ENCODE measurements at places on chromosomes 13 and 19.

DNA sequence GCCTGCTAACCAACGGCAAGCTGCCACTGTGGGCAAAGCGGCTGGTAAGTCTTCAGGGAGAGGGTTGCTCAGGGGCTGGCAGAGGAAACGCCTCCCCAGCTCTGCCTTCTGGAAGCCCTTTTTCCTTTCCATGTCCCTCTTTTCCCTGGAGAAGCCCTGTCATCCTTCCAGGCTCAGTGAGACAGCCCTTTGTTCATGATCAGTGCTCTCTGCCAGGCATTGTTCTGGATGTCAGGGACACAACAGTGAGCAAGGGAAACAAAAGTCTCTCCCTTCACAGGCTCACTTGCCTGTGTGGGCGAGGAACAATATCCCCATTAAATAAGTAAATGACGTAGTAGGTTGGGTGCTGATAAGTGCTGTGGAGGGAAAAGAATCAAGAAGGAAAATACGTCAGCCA lies 13.9 kb upstream of the OVOL3 start:
- DNase-seq = peak; percentile 55

DNA sequence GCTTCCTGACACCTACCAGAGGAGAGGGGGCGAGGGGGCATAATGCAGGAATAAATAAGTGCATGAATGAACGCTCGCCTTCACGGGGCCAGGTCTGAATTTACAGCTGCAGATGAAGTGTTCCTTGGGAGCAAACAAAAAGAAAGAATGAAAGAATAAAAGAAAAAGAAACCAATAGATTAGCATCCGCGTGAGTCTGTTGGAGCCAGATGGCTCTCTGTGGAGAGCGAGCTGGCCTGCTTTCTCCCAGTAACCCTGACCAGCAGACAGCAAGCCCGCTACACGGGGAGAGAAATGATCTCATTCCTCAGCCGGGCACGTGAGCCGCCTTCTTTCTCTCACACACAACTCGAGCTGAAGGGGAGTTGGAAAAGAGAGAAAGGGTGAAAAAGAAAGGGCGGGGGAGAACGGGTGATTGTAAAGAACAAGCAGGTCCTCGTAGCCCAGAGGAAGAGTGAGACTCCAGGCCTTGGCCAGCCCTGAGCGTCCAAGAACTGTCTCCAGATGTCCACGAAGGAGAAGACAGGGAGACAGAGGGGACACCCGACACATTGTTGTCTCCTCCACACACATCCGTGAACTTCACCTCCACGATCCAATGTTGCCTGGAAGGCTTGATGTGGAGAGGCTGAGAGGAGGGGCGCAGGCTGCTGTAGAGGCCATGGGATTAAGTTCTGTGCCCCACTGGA lies 81.4 kb downstream of the RNASEH2B start:
- DNase-seq = peak; percentile 49

- DNase-seq = peak; percentile 88
These were observed 20.4 kb downstream of the LMTK3 start for GRCh38 chr19:48490981-48491792.

DNA sequence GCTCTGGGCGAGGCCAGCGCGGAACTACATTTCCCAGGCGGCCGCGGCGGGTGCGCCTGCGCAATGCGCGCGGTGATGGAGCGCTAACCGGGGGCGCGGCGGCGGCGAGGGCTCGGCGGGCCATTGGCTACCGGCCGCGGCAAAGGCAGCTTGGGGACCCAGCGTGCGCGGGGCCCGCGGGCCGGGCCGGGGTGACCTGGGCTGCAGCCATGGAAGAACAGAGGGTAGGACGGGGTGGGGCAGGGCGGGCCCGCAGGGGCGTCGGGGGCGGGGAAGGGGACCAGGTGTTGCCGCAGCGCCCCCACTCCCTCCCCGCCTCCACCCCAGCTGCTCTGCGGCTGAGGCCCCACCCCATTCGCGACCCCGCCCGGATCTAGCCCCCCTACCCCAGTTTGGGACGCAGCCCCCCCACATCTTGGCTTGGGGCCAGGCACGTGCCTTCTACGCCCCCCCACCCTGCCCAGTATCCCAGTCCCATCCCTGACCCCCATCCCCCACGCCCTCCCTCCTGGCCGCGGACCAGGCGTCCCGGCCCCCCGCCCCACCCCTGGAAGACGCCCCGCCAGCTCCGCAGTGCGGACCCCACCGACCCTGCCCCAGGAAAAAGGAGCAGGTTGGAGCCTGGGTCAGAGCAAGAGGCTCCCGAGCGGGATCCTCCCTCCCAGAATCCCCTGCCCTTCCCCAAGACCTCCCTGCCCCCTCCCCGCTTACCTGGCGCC lies at the start of gene FSD1:
Gene FSD1, plus strand, starts transcription at position 61 of the 719 bp plus-strand sequence. Its CDS starts 149 bp downstream, at position 210.
- peak; percentile 92 for DNase-seq

DNA sequence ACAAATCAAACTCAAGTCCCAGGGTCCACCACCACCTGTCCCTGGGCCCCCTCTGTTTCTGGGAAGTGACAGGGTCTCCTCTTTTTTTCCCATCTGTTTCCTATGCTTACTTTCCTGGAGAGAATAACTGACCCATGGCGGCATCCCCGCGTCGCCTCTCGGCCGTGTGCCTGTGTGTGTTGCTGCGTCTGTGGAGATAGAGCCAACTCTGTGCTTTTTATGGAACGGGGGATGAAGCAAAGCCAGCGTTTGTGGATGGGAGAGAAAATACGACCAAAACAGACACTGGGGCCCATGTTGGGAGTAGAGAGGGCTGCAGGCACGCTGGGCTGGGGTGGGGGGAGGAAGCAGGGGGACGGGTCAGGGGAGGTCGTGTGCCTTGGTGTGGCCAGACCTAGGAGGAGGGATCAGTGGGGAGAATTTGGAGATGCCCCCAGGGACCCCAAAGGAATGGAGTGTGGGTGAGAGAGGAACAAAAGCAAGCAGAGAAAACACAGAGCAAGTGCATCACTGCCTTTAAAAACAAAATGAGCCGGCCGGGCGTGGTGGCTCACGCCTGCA lies 16.6 kb downstream of the PLK5 start:
- DNase-seq = no peak

GRCh38 chr13:111897178-111897845 lies 169.6 kb upstream of the SOX1 start:
- no peak for DNase-seq

DNA sequence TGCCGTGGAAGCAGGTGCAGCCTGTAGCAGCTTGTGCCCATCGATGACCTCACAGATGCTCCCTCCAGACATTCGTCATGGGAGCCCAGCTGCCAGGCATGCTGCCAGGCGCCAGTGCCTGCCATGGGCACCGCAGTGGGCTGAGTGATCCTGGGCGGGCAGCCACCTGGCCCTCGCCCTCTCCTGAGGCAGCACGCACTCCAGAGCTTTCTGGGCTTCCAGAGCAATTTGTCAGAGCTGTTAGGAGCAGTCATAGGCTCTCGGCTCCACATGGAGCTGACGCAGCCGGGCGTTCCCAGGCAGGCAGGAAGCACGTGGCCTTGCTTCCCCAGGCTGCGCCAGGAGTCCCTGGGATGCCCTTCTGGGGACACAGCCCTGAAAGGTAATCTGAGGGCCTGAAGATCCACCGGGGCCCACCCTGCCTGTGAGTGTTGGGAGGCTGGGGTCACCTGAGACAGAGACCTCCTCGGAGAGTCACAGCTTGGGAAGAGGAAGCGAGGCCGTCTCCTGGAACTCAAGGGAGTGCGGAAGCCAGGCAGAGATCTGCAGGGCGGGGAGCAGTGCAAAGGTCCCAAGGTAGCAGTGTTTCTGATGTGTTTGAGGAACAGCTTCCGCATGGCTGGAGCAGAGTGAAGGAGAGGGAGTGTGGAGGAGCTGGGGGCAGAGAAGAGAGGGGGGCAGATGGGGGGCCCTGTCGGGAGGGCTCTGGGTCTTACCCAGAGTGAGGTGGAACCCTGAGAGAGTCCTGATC lies 50.6 kb downstream of the DPF1 start:
- no peak for DNase-seq

DNA sequence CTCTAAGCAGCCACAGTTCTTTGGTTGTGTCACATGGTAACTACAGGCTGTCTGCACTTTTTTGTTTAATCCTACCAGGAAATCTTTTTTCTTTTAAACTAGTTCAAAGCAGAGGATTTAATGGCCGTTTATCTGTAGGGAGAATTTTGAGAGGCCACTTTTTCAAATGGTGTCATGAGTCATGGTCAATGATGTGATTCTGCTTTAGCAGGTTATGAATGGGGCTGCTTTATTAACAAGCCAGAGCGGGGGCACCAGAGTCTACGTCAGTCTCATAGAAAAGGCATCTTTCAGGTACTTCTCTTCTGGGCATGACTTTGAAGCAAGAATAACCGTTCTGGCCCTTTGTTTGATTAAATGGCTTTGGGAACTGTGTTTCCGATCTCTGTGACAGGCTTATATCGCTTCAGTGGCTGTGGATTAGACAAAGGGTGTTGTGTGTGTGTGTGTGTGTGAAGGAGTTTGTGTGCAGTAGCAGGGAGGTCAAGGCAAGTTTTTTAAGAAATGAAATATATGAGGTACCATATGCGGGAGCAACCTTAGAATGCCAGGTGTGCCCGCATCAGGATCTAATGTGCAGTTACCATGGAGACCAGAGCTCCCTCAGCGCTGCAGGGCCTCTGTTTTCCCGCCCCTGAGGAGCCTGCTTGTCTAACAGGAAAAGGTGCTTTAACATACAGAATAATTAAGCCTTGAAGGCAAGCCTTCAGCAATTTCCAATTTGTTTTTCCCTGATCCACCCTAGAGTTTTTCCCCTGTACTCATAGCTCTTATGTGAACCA lies 120.5 kb downstream of the KATNAL1 start:
- peak; percentile 15 for DNase-seq

GRCh38 chr13:26021516-26021915 lies 30.3 kb downstream of the SHISA2 start:
- no peak for DNase-seq

GRCh38 chr19:48364598-48365348 lies 606 bp downstream of the SYNGR4 start:
- DNase-seq = no peak

DNA sequence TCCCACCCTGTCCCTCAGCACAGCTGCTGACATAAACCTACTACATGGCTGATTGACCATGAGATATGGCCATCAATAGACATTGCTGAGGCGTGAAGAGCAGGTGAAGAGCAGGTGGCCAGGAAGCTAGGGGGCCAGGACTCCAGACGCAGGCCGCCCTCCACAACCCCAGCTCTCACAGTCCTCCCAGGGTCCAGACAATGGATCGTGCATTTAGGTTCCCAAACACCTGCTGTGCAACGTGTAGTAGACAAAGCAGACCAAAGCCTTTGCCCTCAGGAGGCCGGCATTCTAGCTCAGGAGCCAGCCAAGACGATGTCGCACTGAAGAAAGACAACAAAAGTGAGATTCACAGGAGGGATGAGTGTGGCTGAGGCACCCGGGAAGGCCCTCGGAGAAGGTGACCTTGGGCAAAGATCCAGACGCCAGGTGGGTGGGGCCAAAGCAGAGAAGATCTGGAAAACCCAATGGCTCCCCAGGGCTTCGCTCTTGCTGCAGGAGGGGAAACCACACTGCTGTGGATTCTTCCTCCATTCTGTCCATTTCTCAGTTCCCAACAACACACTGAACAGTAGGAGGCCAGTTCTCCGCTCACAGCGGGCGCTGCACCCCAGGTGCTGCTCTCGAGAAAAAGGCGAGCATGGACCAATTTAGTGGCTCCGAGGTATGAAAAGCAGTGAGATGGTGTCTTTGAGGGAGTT lies 1.4 kb downstream of the FFAR1 start:
- peak; percentile 40 for DNase-seq

GRCh38 chr13:57137585-57137984 lies 3.1 kb upstream of the PRR20A start:
- DNase-seq = no peak

- DNase-seq = no peak
These were observed 39.5 kb downstream of the ZSWIM9 start for GRCh38 chr19:48210005-48210404.

GRCh38 chr13:94776300-94776699 lies 64.0 kb upstream of the SOX21 start:
- no peak for DNase-seq

- no peak for DNase-seq
These were observed 74.7 kb downstream of the GADD45B start for GRCh38 chr19:2550431-2551171.

DNA sequence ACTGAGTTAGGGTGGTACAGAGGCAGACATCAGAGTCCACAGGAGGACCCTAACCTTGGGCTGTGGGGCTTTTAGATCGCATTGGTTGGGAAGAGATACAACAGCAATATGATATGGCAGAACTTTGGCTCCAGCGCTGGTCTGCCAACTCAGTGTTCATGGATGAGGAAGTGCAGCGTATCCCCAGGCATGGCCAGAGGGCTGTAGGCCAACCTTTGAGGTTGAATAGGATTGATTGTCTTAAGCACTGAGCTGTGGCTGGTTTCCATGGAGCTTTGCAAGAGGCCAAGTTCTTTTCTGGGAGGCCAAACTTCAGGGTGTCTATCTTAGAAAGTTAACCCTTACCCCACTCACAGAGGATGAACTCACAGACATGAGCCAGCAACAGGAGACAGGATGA lies 144.1 kb upstream of the TMTC4 start:
- DNase-seq = no peak

DNA sequence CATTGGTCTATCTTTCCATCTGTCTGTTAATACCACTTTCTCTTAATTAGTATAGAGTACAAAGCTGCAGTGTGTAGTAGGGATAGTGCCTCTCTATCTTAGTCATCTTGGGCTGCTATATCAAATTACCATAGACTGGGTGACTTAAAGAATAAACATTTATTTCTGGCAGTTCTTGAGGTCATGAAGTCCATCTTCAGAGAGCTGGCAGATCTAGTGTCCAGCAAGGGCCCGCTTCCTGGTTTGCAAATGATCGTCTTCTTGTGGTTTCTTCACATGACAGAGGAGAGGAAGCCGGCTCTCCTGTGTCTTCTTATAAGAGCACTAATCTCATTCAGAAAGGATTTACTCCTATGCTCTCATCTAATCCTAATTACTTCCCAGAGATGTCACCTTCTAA lies 6.1 kb downstream of the ZNF700 start:
- no peak for DNase-seq

DNA sequence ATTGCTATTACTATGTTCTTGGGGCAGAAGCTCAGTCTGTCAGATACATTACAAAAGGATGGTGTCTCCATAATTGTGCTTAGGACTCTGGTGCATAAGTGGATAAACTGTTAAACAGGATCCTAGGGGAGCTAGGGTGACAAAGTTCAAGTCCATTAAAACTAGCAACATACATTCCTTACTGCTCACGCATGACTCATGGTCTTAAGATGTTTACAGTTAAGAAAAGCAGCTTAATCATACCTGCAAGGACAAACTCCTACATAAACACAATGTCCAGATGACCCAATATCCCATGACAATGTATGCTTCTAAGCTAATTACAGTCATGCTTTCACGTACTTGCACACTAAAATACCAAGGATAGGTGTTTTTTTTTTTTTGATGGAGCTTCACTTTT lies 3.5 kb upstream of the ZNF701 start:
- DNase-seq = no peak

DNA sequence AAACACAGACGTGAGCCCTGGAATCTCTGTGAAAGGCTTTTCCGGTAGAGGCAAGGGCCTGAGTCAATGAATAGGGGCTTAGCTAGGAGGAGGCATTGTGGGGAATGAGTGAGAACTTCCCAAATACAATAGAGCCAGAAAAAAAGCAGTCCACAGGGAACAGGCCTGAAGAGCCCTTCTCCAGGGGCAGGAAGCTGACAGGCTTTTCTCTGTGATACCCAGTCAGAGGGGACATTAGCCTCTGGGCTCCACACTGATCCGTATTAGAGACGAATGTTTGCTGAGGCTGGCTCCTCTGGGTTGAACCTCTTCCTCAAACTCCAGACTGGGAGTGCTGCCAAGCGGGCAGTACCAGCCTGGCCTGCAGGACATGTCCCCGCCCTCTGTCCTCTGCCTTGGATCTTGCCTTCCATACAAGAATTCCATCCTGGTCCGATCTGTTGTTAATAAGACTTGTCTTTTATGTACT lies 2.3 kb downstream of the DHRS12 start:
- DNase-seq = peak; percentile 92

- DNase-seq = no peak
These were observed 39.4 kb upstream of the KATNAL1 start for GRCh38 chr13:30346789-30347167.

GRCh38 chr13:67964986-67965385 lies 734.9 kb upstream of the PCDH9 start:
- DNase-seq = no peak
